Natural killer cell treated with Interleukin-12 subunit alpha and Interleukin-12 subunit beta and Interleukin-15 and Interleukin-18, amount 100 ng/mL, for 72 hours (primary cell): ENCODE measurements at places on chromosomes 6 and 20. TPM values are rescaled to one million over a fixed set of nuclear protein-coding genes. Genes with fewer than 3 reads are reported as not detected.

SAMD5 gene
- not detected for total RNA-seq

- H3K27me3 ChIP-seq, result peaks cover 17% of the 10 kb centered on the region
- H3K27ac ChIP-seq, result no peak overlapping the region
- no peak for DNase-seq
Measured at GRCh38 chr6:128719786-128720185, 163.2 kb upstream of the LAMA2 start.

DNA sequence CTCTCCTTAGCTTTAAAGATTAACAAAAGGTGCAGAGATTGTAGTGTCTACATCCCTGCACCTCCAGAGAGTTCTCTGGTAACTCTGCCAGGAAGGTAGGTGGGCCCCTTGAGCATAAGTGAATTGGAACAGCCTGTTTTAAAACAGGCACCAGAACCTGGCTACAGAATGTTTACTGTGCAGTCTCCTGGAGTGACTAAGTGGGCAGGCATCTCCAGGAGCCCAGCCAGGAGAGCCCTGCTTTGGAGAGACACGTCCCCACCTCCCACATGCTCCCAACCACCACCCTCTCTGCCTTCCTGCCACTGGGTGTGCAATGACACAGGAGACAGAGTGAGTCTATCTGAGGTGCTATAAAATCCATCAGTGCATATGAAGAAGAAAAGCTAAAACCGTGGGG lies 110.3 kb upstream of the EYA4 start:
- DNase-seq, result no peak
- no peaks in the 10 kb centered on the region for H3K27me3 ChIP-seq
- H3K4me3 ChIP-seq, result no peak overlapping the region
- no peaks in the 10 kb centered on the region for H3K36me3 ChIP-seq
- H3K27ac ChIP-seq, result no peak overlapping the region

DNA sequence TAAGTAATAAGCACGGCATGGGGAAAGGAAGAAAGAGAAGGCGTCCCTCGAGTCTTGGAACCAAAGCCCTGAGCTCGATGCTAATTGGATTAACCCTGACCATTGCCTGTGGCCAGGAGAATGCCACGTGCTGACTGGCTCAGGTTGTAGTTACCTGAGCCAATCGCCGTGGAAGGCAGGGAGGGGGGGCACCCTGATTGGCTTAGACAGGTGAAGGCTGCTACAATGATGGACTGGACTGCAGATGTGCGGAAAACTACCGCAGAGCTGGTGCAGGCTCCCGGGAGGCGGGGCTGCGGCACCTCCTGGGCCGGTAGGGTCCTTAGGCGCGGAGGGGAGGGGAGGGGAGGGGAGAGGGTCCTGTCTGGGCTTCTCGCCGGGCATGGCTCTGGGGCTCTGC lies 121.3 kb downstream of the TFAP2C start:
- H3K4me1 ChIP-seq, result no peaks in the 10 kb centered on the region
- H3K27ac ChIP-seq, result no peak overlapping the region
- no peak overlapping the region for H3K4me3 ChIP-seq
- H3K27me3 ChIP-seq, result peaks cover 31% of the 10 kb centered on the region

DNA sequence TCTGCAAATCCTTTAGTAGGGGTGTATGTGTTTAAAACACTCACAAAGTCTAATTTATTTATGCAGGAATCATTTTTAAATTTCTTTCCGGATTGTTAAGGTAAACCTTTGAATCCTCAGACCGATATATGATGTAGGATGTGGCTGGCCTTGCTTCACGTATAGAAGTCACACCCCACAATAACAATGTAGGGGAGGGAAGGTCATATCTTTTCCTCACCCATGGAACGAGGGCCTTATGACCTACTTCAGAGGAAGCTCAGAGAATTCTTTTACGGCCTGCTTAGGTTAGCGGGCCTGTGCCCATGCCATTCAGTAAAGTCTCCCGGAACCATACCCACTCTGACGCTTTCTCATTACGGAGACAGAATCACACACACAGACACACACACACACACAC lies 102.9 kb downstream of the MAP3K7 start:
- DNase-seq, result no peak
- H3K4me1 ChIP-seq, result peaks cover 5% of the 10 kb centered on the region
- no peak overlapping the region for H3K27ac ChIP-seq
- H3K36me3 ChIP-seq, result no peaks in the 10 kb centered on the region
- no peak overlapping the region for H3K4me3 ChIP-seq

GRCh38 chr6:69018906-69019305 lies 383.8 kb downstream of the ADGRB3 start:
- H3K4me3 ChIP-seq, result no peak overlapping the region
- H3K36me3 ChIP-seq, result peaks cover 5% of the 10 kb centered on the region
- no peak overlapping the region for H3K27ac ChIP-seq
- DNase-seq, result no peak
- no peaks in the 10 kb centered on the region for H3K4me1 ChIP-seq

- no peaks in the 10 kb centered on the region for H3K27me3 ChIP-seq
- H3K36me3 ChIP-seq, result peaks cover 19% of the 10 kb centered on the region
- H3K4me1 ChIP-seq, result peaks cover 10% of the 10 kb centered on the region
- H3K27ac ChIP-seq, result no peak overlapping the region
- no peak for DNase-seq
Measured at GRCh38 chr6:32825966-32826365, 9.2 kb upstream of the HLA-DOB start.

C6orf58 gene
- not detected for total RNA-seq

MUC21 gene
- total RNA-seq, result not detected

HLA-DMB gene
- total RNA-seq, result 17.8 TPM

LY6G6F gene
- total RNA-seq, result not detected

DNA sequence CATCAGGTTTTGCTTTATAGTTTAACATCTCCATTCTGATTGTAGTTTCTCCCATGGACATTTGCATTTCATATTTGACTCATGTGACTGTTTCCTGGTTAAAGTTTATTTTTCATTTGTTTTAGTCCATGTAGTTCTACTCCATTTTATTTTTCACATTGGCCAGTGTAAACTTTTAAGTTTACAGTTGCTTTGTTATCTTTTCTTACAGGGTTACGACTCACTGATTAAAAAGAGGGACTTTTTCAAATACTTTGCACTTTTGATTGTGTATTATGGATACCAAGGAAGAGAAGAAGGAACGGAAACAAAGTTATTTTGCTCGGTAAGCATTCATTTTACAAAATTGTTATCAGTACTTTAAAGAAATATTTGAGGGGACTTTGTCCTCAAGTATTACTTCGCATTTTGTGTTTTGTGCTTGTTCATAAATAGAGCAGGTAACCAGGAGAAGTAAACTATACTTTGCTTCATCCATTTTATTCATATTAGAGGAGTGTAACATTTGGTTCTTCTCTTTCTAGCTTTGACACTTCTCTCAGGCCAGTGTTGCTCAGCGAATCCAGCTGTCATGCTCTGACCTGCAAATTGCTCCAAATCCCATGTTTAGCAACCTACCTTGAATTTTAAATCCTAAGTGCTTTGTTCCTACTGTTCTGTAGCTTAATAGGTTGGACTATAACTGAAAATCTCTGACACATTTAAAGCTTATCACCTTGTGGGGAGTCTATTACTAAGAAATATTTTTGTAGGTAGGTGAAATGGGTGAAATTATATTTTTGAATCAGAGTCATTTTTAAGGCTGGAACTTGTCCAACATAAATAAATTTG lies 24.5 kb downstream of the NCOA7 start:
- H3K4me1 ChIP-seq, result peaks cover 34% of the 10 kb centered on the region
- no peaks in the 10 kb centered on the region for H3K27me3 ChIP-seq
- no peak overlapping the region for H3K4me3 ChIP-seq
- DNase-seq, result no peak
- H3K27ac ChIP-seq, result peak overlapping the region; percentile 81

RBPJL gene
- total RNA-seq, result not detected

TUBB2A gene
- 1.7 TPM for total RNA-seq

DNA sequence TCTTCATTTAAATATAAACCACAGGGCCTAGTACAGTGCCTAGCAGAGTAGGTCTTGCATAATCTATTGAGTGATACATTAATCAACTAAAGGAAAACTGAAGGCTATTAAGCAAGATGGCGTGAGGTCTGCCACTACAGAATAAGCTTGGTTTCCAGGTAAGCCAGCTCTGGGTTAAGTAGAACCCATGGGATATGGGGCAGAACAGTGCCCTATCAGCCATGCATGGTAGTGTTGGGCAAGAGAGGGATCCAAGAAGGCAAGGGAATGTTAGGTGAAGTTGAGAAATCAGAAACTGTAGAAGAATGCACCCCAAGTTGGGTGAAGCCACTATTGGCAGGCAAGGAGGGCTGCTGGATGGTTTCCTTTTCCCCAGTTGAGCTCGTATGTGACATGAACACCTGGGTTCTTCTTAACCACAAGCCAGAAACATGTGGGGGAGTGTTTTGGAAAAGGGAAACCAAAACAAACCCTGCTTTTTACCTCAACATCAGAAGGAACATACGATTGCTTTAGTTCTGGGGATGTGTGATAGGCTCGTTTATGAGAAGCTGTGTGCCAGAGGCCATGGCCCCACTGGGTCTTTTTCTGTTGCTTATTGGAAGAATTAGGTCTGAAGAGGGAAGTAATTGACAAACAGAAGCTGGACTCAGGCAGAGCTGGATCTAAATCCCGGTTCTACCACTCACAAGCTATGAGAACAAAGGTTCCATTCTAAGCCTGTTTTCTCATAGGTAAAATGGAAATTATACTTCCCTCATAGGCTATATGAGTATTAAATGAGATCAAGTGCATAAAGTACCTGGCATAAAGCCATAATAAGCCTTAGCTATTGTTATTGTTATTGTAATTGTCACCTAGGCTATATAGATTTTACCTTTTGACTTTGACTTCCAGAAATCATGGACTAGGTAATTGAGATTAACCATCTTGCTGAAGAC lies 33.5 kb downstream of the NEDD9 start:
- no peaks in the 10 kb centered on the region for H3K27me3 ChIP-seq
- H3K4me3 ChIP-seq, result peak overlapping the region; percentile 71
- peak overlapping the region; percentile 100 for H3K27ac ChIP-seq
- DNase-seq, result no peak

TRIM15 gene
- 0.20 TPM for total RNA-seq

DNA sequence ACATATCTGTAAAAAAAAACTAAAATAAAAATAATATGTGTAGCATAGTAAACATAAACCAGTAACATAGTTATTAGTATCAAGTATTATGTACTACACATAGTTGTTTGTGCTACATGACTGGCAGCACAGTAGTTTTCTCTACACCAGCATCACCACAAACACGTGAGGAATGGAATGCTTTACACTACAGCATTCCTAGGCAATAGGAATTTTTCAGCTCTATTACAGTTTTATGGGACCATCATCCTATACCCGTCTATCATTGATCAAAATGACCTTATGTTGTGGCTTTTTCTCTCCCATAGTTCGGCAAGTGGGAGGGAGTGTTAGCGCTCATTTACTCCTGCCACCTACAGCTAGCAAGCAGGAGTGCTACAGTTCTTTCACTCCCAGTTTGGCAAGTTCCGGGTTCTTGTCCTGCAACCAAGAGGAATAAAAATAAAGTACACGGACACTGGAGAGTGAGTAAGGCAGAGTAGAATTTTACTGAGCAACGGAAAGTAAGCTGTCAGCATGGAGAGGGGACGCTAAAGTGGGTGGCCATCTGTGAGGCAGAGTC lies 196.8 kb upstream of the HSF2 start:
- no peaks in the 10 kb centered on the region for H3K36me3 ChIP-seq
- no peak overlapping the region for H3K27ac ChIP-seq

GRCh38 chr6:167826230-167826895 lies 348 bp upstream of the AFDN start:
- H3K27me3 ChIP-seq, result peaks cover 34% of the 10 kb centered on the region
- H3K36me3 ChIP-seq, result peaks cover 6% of the 10 kb centered on the region
- no peak overlapping the region for H3K27ac ChIP-seq
- no peak for DNase-seq
- H3K4me1 ChIP-seq, result peaks cover 11% of the 10 kb centered on the region

DNA sequence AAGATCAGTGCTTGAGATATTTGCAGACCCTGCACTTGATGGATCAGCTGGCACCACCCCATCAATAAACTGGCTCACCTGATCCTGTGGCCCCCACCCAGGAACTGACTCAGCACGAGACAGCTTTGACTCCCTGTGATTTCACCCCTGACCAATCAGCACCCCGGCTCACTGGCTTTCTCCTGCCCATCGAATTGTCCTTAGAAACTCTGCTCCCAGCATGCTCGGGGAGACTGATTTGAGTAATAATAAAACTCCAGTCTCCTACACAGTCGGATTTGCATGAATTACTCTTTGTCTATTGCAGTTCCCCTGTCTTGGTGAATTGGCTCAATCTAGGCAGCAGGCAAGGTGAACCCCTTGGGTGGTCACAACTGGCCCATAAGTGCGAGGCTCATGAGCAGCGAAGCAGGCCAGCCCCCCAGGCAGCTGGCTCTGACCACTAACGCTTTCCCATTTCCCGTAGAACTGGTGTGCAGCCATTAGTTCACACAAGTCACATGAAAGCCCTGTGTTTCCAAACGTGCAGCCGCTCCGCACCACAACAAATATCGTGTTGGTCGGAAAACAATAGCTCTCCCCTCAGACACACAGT lies 79.6 kb downstream of the RSPH3 start:
- H3K27me3 ChIP-seq, result no peaks in the 10 kb centered on the region
- DNase-seq, result no peak
- no peak overlapping the region for H3K4me3 ChIP-seq
- peaks cover 6% of the 10 kb centered on the region for H3K4me1 ChIP-seq

MRPS26 gene
- total RNA-seq, result 56.6 TPM

- peaks cover 19% of the 10 kb centered on the region for H3K36me3 ChIP-seq
- no peak overlapping the region for H3K4me3 ChIP-seq
- H3K27me3 ChIP-seq, result peaks cover 9% of the 10 kb centered on the region
Measured at GRCh38 chr20:57079031-57080005, 187.1 kb downstream of the BMP7 start.

PLN gene
- total RNA-seq, result not detected

DNA sequence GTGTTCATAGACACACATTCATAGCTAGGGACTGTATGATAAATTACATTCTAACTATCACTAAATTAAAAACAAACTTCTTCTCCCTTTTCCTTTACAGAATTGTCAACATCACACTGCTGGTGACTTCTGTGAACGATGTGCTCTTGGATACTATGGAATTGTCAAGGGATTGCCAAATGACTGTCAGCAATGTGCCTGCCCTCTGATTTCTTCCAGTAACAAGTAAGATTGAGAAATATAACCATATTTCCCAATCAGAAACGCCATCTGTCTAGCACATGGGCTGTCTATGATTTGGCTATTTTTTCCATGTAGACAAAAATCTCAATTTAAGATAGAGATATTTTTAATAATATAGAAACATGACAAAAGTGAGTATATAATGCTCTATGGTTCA lies 367.7 kb downstream of the ARHGAP18 start:
- H3K27me3 ChIP-seq, result peaks cover 24% of the 10 kb centered on the region
- peaks cover 5% of the 10 kb centered on the region for H3K36me3 ChIP-seq
- H3K4me3 ChIP-seq, result no peak overlapping the region
- no peak overlapping the region for H3K27ac ChIP-seq
- H3K4me1 ChIP-seq, result no peaks in the 10 kb centered on the region

HLA-DOB gene
- 13.9 TPM for total RNA-seq
